Epithelial cell of proximal tubule (primary cell): ENCODE measurements at places on chromosomes 11 and 22.

GRCh38 chr11:68935516-68936357 lies 32.0 kb downstream of the IGHMBP2 start:
- no peak for DNase-seq

GRCh38 chr11:92149996-92150395 lies 74.6 kb upstream of the FAT3 start:
- no peak for DNase-seq

- DNase-seq: no peak
Measured at GRCh38 chr22:31098632-31099110, 8.7 kb downstream of the SELENOM start.

- DNase-seq: no peak
Measured at GRCh38 chr11:13104619-13105236, 95.6 kb downstream of the RASSF10 start.

- no peak for DNase-seq
Measured at GRCh38 chr11:107573438-107573837, 7.9 kb upstream of the ALKBH8 start.

GRCh38 chr22:49994361-49995040 lies 18.1 kb downstream of the IL17REL start:
- DNase-seq: no peak

GRCh38 chr22:46864314-46865051 lies 102.0 kb downstream of the TBC1D22A start:
- no peak for DNase-seq

DNA sequence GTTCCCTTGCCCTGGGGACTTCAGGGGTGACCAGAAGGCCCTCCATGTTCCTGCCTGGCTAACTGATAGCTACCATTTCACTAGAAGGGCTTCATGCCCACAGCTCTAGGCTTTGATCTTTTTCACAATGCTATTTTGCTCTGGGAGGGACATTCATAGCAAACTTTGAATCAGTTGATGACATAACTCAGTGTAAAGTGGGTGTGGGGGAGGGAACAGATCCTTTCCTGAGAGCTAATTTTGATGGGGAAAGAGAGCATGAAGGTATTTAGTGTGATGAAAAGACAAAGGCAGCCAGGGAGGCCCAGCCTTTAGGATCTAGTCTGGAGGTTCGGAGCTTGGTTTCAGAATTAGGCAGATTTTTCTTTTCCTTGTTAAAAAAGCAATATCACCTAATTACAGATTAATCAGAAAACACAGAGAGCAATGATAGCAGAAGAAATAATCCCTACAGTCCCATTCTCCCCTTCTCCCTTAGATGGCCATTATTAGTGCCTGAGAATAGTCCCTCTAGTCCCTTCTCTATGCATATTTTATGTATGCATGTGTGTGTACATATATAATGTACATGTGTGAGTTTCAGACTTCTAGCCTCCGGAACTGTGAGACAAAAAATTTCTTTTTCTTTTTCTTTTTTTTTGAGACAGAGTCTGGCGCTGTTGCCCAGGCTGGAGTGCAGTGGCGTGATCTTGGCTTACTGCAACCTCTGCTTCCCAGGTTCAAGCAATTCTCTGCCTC lies 46.9 kb downstream of the YWHAH start:
- no peak for DNase-seq

- DNase-seq: no peak
Measured at GRCh38 chr22:37750596-37751162, 53.8 kb downstream of the TRIOBP start.

GRCh38 chr22:46795140-46795539 lies 32.7 kb downstream of the TBC1D22A start:
- DNase-seq: no peak

- no peak for DNase-seq
Measured at GRCh38 chr11:131875611-131876010, 505.2 kb downstream of the NTM start.

GRCh38 chr11:132681971-132682370 lies 850.3 kb downstream of the OPCML start:
- no peak for DNase-seq

DNA sequence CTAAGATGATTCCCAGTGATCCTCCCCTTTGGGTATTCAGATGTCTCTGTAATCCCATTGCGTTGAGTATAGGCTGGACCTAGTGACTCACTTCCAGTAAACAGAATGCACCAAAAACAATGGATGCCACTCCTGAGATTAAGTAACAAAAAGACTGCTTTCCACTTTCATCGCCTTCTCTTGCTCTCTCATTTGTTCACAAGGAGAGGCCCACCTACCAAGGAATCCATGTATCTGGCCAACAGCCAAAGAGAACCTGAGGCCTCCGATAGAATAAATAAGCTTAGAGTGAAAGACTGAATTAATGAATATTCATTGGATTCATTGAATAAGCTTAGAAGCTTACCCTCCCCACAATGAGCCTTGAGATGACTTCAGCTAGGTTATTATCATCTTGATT lies 454.6 kb downstream of the KCNA4 start:
- no peak for DNase-seq

DNA sequence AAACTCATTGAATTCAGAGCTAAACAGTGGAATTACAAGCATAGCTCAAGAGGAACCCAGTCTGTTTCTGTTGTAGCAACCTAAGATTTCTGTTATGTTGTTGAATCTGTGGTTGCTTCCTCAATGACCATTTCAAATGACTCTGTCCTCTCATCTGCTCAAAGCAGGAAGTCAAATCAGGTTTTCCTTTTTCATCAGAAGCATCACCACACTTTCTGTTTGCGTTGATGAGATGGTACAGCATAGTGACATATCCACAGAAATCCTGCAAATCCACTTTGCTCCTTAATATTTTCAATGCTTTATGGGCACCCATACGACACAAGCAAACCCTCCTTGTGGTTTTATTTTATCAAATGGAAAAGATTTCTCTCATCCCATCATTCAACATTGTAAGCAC lies 12.6 kb upstream of the UCP2 start:
- DNase-seq: no peak

GRCh38 chr11:47911149-47911548 lies 63.0 kb upstream of the NUP160 start:
- DNase-seq: no peak

DNA sequence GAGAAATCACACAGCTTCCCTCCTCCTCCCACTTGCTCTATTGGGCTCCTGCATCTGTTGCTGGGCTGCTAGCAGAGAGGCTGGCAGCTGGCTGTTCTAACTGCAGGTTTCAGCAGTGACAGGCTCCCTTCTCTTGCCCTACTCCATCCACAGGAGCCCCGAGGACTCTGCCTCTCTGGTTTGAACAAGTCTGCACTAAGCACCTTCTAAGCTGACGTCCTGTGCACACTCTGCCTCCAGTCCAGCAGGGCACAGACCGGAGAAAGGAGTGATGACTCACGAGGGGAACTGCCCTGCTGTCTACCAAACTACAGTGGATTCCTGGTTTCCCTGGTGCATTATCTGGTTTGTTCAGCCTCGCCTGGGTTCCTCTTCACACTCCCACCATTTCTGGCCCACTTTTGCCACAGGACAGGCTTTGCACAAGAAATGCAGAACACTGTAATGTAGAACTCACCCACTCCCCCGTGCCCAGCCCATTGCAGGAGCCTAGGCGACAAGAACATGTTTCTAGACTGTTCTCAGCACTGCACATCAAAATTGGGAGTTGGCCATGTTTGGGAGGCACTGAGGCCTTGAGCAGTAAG lies 26.0 kb downstream of the IL10RA start:
- peak; percentile 3 for DNase-seq

GRCh38 chr22:32699686-32700085 lies 101.8 kb upstream of the TIMP3 start:
- DNase-seq: no peak

DNA sequence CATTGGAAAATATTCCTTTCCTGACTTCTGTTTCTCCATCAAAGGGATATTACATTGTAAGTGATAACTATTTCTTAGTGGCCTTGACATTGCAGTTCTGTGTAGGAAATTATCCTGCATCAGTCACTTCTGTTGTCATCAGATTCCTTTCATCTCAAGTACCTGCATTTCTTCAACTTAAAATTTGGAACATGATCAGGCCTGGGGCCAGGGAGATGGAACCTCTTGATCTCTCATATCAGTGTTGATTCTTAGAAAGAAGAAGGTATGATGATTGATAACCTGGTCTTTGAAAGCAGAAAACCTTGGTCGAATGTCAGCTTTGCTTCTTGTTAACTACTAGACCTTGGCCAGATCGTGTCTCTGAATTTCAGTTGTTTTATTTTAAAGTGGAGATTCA lies 93.6 kb downstream of the NAV2 start:
- no peak for DNase-seq

GRCh38 chr11:77449784-77450183 lies 24.1 kb downstream of the PAK1 start:
- DNase-seq: no peak

GRCh38 chr11:102582140-102582539 lies 43.0 kb downstream of the MMP20 start:
- no peak for DNase-seq

DNA sequence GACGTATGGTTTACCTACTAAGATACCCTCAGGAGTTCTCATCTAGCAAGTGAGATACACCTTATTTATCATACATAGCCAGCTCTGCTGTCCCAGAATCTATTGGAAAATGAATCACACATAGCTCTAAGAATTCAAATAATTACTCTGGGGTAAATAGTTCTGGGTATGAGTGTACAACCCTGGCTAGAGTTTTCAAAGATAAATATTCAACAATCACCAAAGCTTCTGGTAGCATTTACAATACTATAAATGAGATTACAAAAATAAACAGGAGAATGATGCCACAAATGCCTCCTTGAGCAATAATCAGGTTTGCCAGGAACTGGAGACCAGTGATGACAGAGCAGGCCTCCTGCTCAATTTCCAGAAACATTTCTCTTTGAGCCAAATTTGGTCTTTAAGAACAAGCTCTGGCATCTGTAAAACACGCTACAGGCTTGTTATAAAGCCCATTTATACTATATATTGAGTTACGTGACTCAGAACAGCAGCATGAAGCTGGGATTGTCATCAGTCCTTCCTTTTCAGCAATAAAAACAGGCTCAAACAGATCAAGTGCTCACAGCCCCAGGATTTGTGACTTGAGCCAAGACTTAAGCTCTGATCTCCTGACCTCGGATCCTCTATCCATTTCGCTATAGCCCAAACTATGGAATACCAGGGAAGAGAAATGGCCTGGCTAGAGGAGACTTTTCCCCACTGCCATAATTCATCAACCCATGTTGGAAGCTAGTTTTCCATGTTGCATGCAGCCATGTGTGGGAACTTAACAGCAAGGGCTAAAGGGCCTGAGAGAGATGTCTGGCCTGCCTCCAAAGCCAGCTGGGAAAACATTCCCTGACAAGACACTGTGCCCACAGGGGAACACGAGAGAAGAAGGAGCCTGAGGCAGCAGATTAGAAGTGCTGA lies 19.7 kb downstream of the RAB30 start:
- no peak for DNase-seq

GRCh38 chr11:85779956-85780640 lies 30.8 kb downstream of the SYTL2 start:
- DNase-seq: no peak

GRCh38 chr11:47409440-47410369 lies 1.3 kb downstream of the SLC39A13 start:
- no peak for DNase-seq

DNA sequence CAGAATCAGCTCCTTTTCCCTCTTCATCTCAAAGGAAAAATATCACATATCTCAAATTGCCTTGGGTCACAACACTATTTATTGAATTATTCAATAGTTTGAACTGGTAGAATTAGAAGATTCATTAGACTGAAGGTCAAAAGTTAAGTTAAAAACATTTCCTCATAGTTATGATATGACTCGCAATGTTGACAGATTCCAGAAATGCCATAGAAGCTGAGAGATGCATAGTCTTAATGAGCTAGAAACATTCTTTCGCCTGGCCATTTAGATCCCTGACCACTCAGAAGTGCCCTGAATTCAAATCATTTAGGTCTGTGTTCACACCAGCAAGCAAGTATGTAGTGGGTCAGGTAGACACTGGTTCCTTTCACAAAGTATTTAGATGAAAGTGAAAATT lies 44.4 kb downstream of the FAT3 start:
- DNase-seq: peak; percentile 92

DNA sequence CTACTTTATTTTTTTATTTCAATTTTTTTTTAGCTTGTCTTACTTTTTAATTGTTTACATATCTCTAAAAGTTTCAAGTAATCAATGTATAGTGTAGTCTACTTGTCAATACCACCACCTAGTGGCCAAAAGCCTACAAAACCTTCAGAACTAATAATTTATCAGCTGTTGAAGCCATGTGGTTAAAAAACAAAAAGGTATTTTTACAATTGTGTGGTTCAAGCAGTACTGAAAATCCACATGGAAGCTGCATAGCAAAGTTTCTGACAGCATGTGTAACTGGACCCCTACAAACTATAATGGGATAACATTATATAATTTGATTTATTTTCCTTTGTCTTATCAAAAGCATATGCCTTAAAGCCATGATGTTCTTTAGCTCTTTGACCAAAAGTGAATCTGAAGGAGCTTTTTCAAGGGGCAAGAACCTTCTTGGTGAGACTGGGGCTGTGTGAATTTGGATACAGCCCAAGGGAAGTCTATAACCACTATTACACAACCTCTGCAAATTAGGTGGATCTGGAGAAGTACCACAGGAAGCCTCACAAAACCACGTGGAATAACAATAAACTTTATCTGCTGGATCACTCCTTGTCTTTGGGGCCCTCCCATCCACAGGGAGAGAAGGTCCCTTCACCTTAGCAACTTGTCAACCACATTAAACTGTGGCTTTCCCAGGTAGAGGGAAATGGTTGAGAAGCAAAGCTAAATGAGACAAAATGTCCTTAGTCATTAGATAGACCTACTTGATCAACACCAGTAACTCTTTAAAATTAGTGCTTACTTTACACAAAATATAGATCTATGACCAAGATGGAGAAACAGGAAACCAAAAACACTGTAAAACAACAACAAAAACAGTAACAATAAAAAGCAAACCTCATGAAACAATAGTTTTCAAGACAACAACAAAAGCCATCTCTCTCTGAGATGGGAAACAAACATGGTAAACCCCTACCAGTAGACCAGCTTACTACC lies 9.9 kb downstream of the NARS2 start:
- no peak for DNase-seq

DNA sequence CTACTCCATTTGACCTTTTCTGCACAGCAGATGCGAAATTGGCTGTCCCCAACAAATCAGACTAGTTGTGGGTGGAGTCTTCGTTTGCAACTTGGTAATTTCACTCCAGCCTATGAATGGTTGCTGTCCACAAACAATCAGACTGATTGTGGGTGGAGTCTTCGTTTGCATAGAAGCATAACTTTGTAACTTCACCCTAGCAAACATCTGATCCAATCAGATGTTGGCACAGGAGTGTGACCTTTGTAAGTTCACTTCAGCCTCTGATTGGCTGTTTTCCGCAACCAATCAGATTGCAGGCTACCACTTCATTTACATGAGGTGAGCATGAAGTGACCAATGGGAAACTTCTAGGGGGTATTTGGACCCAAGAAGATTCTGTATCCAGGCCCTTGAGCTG lies 16.3 kb upstream of the CABP2 start:
- no peak for DNase-seq

DNA sequence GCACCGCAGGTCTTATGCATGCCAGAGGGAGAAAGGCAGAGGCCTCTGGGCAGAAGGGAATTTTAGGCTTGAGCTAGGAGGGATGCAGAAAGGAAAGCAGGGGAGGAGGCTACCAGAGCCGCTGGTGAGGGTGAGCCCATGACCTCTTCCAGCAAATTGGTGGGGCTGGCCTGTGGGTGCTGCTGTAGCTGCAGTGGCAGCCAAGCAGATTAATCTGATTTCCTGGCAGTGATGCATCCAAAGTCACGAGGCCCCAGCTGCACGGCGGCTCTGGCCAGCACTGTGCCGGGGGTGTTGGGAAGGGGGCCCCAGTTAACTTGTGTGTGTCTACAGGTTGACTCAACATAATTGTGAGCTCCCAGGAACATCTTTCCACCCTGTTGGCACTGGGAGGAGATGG lies 41.4 kb upstream of the B3GAT1 start:
- no peak for DNase-seq
